ENCODE measurements at places on chromosomes 2 and 18.

GRCh38 chr2:112600634-112601033 lies 16.2 kb downstream of the CHCHD5 start:
- DNase-seq, result no peak

GRCh38 chr2:2839393-2839781 lies 508.3 kb upstream of the MYT1L start:
- no peak for DNase-seq

DNA sequence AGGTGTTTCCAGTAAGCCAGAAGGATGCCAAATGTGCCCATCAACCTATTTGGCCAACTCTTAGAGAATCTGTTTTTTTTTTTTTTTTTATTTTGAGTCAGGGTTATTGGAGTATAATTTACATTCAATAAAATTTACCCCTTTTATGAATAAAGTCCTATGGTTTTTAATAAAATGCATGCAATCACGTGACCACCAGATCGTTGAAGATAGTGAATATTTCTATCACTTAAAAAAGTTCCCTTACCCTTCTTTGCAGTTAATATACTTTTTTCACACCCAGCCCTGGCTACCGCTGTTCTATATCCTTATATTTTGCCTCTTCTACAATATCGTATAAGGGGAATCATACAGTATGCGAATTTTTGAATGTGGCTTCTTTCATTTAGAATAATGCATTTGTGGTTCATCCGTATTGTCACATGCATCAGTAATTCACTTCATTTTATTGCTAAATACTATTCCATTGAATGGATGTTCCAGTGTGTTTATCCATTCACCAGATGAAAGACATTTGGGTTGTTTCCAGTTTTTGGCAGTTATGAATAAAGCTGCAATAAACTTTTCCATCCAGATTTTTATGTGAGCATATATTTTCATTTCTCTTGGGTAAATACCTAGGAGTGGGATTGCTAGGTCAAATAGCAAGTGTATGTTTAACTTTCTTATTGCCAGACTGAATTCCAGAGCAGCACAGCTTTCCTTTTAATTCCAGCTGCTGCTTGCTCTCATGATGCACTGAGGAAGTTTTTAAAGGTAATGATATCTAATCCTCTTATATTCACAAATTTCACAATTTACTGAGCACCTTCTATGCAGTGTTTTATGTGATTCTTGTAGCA lies 156.3 kb upstream of the NT5C1B start:
- no peak for DNase-seq

- peak; percentile 32 for DNase-seq
Observed at GRCh38 chr2:237294460-237294859, 119.5 kb downstream of the COL6A3 start.

DNA sequence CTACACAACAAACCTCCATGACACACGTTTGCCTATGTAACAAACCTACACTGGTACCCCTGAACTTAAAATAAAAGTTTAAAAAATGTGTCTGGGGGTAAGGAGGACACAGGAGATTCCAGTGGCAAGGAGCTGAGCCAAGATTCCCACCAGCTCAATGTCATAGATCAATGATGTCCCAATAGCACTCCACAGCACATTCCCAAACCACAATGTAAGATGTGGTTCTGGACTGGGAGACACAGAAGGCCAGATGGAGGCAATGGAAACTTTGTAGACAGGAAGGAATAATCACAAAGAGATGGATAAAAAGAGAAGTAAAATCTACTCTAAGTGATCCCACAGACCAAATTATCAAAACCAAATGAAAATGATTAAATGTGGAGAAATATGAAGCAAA lies 312.4 kb upstream of the SOX11 start:
- DNase-seq, result no peak

GRCh38 chr2:230496891-230497290 lies 80.9 kb downstream of the SP100 start:
- DNase-seq, result no peak

- no peak for DNase-seq
Observed at GRCh38 chr2:103484906-103485305, 723.1 kb downstream of the TMEM182 start.

- peak; percentile 61 for DNase-seq
Observed at GRCh38 chr2:165203689-165204559, at the start of gene SCN3A. Gene SCN3A (minus strand): TSS chr2:165204050. CDS start chr2:165176394, 27,656 bp downstream.

DNA sequence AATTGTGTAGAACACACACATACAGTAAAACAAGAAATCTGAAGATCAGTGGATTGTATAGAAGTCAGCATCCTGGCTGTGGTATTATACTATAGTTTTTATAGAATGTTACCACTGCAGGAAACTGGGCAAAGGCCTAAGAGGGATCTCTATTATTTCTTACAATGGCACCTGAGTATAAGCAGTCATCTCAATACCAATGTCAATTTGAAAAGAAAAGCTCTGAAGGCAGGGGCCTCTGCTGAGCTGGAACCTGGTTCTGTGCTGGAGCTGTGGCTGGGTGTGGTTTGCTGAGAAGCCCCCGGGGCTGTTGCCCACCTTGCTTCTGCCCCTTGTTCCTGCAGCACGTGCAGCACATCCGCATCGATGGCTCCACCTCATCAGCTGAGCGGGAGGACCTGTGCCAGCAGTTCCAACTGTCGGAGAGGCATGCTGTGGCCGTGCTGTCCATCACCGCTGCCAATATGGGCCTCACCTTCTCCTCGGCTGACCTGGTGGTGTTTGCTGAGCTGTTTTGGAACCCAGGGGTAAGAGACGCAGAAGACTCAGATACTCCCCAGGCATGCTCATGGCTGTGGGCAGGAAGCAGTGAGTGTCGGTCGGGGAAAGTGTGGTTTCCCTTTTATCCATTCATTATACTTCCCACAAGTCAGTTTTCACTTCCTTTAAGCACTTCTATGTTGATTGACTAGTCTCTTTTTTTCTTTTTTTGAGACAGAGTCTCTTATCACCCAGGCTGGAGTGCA lies 23.5 kb upstream of the RPL37A start:
- DNase-seq, result no peak

DNA sequence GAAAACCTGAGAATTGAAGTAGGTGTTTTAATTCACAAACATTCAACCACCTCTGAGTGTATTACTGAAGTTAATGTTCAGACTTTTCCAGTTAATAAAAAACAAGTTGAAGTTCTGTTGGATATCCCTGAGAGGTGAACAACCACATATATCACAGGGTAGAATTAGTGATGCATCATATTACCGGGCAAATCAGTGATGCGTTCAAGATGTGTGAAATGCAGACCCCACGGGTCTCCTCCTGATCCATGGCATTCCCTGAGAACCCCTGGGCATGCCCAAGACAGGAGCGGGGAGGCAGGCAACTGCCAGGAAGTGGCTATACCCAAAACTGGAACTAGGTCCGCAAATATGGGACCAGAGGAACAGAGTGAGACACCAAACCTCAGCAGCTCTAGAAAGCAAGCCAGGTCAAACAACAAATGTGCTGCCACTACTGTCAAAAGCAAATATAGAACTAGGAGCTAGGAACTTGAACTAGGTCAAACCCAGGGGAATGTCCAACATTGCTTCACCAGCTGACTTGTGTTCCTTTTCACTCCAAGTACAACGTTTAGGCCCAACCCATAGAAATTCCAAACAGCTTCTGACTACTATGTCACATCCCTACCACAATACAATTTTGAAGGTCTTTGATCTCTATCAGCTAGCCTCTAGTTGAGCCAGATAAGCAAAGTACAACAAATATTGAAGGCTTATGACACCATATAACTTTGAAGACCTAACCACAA lies 20.2 kb downstream of the PSTPIP2 start:
- peak; percentile 68 for DNase-seq

DNA sequence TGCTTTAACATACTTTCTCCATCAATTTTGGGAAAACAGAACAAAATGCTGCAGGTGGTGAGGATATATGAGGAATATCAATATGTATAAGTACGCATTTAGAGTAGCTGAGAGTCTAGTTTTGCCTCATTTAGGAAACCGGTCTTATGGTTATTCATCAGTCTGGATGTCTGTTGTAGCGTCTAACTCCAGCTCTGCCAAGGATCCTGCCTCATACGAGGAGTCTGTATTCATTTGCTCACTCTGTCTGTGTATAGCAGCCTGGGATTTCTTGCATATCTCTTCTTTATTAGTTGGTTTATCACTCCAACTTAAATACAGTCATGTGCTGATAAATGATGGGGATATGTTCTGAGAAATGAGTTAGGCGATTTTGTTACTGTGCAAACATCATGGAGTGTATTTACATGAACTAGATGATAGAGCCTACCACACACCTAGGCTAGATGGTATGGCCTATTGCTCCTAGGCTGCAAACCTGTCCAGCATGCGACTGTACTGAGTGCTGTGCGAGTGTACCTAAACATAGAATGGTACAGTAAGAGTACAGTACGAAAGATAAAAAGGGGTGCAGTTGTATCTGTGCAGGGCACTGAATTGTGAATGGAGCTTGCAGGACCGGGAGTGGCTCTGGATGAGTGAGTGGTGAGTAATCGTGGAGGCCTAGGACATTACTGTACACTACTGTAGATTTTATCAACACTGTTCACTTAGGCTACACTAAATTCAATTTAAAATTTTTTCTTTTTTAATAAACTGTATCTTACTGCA lies 148.1 kb downstream of the ZNF407 start:
- DNase-seq, result peak; percentile 36

GRCh38 chr2:9809448-9810088 lies 33.7 kb upstream of the TAF1B start:
- no peak for DNase-seq

- DNase-seq, result no peak
Observed at GRCh38 chr18:53426666-53427184, 797.7 kb downstream of the MBD2 start.

- no peak for DNase-seq
Observed at GRCh38 chr2:235674146-235674545, 180.3 kb downstream of the AGAP1 start.

DNA sequence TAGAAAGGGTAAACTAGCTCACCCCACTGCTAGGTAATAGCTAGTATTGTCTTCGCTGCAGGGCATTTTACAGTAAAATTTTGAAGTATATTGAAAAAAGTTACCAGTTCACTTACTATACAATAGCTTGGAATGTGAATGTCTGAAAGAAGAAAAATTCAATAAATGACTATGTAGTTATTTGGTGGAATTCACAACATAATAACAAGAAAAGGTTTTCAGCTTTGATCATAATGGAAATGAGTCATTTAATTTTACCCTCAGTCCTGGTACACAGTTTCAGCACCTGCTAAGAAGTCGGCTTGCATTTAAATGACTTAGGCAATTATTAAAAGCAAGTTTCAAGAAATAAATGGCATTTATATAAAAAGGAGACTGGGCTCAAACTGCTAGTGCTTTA lies 90.4 kb downstream of the NUP35 start:
- no peak for DNase-seq

- DNase-seq, result no peak
Observed at GRCh38 chr2:217740178-217740577, 262.6 kb downstream of the TNS1 start.

- DNase-seq, result peak; percentile 29
Observed at GRCh38 chr2:121387591-121388325, 102.8 kb upstream of the TFCP2L1 start.

DNA sequence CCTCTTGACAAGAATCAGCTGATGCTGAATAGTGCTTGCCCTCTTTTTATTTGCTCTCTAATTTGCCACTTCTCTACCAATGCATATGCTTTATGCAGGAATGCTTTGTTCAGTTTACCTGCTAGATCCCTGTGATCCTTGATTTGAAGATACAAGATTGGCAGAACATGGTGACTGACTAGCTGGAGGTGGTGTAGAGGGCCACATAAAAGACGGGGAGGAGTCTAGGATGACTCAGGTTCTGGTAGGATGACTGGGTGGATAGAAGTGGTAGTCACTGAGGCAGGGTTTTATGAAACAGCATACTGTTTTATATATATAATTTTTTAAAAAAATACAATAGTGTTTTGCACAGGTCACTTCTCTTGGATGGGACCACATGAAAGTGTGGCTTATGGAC lies 6.3 kb upstream of the ADGRF3 start:
- DNase-seq, result peak; percentile 66

DNA sequence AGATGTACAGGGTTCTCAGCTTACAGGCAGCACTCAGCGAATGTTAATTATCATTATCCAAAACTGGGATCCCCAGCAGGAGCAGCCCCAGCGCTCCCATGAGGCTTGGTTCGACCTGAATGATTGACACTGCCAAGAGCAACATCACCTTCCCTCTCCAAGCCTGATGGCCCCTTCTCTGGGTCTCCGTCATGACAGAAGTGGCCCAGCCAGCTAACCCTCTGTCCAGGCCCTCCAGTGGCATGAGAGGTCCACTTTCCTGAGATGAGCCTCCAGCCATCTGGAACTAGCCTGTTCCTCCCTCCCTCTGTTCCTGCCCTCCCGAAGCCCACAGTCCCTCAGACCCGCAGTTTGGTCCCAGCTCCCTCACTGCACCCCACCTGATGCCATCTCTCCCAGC lies 97.0 kb upstream of the RAB6C start:
- DNase-seq, result no peak

- DNase-seq, result no peak
Observed at GRCh38 chr2:30744823-30745222, 62.4 kb downstream of the CAPN13 start.

- no peak for DNase-seq
Observed at GRCh38 chr2:45793305-45793962, 142.0 kb downstream of the PRKCE start.

GRCh38 chr2:168526641-168527040 lies 70.6 kb downstream of the CERS6 start:
- DNase-seq, result peak; percentile 75

DNA sequence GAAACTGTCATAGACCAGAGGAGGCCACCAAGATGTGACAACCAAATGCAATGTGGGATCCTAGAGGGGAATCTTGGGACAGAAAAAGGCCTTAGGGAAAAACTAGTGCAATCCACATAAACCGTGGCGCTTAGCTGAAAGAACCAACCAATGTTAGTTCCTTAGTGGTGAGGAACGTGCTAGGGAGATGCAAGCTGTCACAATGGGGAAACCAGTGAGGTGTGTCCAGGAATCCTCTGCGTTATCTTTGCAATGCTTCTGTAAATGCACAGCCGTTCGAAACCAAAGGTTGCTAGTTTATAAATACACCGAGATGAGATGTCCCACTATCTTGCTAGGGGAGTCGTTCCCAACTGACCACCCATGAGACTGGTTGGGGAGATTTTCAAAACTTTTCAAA lies 157.0 kb upstream of the ID2 start:
- DNase-seq, result no peak

DNA sequence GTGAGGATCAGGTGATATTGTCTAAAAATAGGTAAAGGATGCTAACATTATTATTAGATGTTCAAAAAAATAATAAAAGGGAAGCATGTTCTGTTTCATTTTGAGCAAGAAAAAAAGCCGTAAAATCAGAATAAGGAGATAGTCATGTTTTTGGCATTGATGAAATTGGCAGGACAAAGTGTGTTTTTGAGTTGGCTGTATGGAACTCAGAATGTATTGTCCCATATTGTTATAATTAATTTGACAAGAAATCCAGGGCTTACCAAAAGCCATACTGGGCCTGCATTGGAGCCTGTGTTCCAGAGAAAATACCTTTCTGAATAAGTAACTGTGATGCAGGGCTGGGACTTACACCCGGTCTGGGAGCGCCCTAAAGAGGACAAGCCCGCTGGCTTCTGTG lies 232.0 kb downstream of the AGAP1 start:
- no peak for DNase-seq

- DNase-seq, result no peak
Observed at GRCh38 chr2:177882501-177882900, 190.1 kb downstream of the PDE11A start.

- DNase-seq, result no peak
Observed at GRCh38 chr18:11994703-11995444, 13.6 kb downstream of the IMPA2 start.

Measured in cardiac fibroblast (primary cell).